Stimulated activated CD8-positive, alpha-beta memory T cell treated with anti-CD3 and anti-CD28 coated beads, Interleukin-2, amount 100 ng/mL, for 1 hour (primary cell): ENCODE measurements at places on chromosomes 7 and 10.

DNA sequence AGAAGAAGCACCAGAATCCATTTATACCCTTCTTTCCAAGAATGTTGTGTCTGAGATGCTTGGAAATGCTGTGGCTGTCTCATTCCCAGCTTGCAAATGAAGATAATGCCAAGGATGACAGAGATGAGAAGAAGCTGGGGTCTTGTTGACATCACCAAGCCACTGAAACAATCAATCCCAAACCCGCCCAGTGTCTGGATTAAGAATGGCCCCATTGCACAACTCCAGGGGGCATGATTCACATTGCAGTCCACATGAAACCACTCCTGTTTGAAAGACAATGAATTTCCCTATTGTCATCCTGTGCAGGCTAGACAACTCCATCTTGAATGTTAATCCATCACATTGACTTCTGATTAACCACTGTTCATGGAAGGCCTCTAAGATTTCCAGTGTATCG lies 28.6 kb downstream of the SORBS1 start:
- no peak for DNase-seq

- no peak for DNase-seq
Observed at GRCh38 chr7:2528481-2529095, 9.0 kb downstream of the LFNG start.

DNA sequence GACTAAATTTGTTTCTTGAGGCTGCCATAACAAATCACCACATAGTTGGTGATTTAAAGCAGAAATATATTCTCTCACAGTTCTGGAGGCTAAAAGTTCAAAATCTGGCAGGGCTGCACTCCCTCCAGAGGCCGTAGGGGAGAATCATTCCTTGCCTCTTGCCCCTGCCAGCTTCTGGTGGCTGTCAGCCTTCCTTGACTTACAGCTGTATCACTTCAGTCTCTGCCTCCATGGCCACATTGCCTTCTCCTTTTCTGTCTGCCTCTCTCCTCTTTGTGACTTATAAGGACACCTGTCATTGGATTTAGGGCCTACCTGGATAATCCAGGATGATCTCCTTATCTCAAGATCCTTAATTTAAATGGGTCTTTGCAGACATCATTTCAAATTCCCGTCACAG lies 5.8 kb upstream of the LRRC4 start:
- DNase-seq: no peak

- DNase-seq: no peak
Observed at GRCh38 chr7:92609921-92610518, 19.8 kb upstream of the FAM133B start.

DNA sequence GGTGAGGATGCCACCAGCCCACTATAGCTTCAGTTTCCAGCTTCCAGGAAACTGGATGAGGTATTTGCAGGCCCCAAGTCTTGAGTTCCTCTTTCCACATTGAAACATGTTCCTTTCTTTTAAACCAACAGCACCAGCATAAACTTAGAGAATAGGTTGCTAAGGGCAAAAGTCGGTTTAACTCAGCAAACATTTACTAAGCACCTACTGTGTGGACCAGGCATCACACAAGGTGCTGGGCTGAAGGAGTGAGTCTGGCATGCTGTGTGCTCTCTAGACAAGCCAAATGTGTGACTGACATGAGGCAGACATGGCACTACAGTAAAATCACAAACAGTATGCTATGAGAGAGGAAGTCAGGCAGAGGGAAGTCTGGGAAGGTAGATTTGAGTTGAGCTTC lies 11.0 kb upstream of the RASSF4 start:
- DNase-seq: no peak

DNA sequence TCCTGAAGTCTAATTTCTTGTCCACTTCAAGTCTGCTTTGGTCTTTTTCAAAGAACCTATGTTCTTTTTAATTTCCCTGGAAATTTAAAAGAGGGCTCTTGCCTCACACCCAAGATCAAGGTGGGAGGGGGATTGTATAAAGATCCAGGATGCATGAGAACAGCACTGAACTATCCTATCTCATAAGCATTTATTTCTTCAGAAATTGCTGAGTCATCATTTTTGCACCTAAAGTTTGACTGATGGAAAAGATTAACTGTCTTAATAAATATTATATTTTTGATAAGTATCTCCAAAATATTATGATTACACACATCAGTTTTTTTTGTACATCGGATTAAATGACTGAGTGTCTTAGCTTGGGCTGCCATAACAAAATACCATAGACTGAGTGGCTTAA lies 90.5 kb downstream of the RPS24 start:
- no peak for DNase-seq

GRCh38 chr7:103879411-103879810 lies 110.0 kb downstream of the RELN start:
- DNase-seq: no peak
